ENCODE measurements at places on chromosomes 5 and 9. TPM values are rescaled to one million over a fixed set of nuclear protein-coding genes. Genes with fewer than 3 reads are reported as not detected.
A peak's percentile ranks its signal among the peaks of the same experiment; 100 is the strongest.

- peak; percentile 19 for DNase-seq
Observed at GRCh38 chr9:126162611-126163381, 163.8 kb upstream of the MVB12B start.

DNA sequence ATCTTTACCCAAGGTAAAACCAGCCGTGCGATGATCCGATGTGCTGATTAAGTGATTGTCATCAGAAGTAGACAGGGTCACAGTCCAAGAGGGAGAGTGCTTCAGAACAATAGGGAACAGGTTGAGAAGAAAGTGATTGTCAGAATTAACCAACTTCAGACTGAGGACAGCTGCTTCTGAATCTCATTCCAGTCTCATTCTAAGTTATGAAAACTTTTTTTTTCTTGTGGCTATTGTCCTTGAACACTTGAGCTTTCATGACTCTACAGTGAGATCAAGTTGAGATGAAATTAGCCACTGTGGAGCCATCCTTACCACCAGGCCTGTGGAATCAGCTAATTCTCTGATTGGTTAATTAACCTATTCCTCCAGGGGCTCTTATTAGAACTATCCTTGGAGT, 159.9 kb upstream of the WWC1 start:
- no peak for DNase-seq

GRCh38 chr9:31445960-31446359, 938.5 kb upstream of the ACO1 start:
- no peak for DNase-seq

DNA sequence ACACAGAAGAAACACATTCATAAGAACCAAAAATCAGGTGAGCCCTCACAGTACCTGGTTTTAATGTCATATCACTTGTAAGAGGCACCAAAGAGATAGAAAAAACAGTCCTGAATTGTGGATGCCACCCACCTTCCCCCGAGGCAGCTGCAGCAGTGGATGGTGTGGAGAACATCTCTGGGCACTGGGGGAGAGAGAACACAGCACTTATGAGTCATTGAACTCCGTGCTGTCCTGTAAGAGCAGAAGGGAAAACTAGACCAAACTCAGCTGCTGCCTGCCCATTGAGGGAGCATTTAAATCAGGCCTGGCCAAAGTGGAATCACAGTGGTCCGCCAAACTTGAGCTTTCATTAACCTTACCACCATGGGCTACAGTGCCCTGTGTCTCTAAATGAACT, 296.2 kb downstream of the SPATA31D1 start:
- no peak for DNase-seq

DNA sequence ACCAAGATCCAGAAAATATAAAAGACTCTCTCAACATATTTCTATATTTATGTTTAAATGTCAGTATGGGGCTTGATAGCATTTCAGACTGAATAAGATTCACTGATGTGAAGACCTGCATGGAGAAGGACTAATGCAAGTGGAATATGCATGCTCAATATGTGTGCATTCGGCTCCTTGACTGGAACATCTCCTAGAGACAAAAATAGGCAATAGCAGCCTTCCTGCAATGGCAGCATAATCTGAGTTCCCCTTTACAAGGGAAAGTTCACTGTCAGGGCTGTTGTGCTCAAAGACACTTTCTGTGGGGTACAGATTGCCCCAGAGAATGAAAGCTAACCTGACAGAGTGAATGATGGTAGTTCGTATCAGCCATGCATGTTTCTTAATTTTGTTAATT, 42.4 kb downstream of the STARD4 start:
- DNase-seq = no peak

GRCh38 chr9:31183866-31184265, 1200.6 kb upstream of the ACO1 start:
- DNase-seq = no peak

- DNase-seq = no peak
Observed at GRCh38 chr5:45623832-45624231, 72.3 kb downstream of the HCN1 start.

DNA sequence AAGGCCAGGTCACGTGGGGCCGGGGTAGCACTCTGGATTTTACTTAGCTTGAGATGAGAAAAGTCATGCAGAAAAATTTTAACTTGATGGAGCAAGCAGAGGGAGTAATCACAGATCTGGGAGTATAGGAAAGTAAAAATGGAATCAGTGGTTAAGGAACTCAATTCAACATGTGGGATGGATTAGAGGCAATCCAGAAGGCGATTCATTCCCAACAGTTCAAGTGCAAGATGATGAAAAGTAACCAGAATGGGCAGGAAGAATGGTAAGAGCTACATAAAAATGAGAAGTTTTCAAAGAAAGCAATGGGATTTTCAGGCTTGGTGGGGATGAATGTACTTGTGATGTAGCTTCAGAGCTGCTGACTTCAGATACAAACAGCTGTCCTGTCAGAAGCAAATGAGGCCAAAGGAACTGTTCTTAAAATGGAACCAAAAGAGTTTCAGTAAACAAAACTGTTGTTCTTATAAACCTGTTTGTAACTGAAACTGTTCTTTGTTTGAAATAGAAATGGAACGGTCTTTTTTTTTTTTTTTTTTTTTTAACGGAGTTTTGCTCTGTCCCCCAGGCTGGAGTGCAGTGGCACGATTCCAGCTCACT, 5.6 kb upstream of the SEC24A start:
- no peak for DNase-seq

DNA sequence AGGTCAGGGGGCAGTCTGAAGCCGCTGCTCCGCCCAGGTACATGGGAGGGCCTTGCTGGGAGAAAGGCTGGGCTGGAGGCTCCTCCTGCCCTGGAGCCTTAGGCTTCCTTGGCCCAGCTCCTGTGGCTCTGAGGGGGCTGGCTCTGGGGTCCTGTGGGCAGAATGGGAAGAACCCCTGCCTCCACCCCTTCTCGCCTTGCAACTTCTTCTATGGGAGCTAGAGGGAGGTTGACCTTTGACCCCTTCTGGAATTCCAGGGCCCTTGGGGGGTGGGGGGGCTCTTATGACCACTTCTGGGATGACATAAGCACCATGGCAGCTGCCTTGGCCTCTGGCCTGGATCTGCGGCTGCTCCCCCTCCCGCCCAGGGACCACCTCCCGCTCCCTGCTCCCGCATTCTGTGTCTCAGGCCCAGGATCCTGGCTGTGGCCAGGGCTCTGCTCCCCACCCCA, 32.2 kb downstream of the IER5L start:
- DNase-seq = no peak

GRCh38 chr5:40672425-40672824, 7.3 kb upstream of the PTGER4 start:
- no peak for DNase-seq

- DNase-seq = no peak
Observed at GRCh38 chr5:8634219-8634618, 765.3 kb downstream of the MTRR start.

DNA sequence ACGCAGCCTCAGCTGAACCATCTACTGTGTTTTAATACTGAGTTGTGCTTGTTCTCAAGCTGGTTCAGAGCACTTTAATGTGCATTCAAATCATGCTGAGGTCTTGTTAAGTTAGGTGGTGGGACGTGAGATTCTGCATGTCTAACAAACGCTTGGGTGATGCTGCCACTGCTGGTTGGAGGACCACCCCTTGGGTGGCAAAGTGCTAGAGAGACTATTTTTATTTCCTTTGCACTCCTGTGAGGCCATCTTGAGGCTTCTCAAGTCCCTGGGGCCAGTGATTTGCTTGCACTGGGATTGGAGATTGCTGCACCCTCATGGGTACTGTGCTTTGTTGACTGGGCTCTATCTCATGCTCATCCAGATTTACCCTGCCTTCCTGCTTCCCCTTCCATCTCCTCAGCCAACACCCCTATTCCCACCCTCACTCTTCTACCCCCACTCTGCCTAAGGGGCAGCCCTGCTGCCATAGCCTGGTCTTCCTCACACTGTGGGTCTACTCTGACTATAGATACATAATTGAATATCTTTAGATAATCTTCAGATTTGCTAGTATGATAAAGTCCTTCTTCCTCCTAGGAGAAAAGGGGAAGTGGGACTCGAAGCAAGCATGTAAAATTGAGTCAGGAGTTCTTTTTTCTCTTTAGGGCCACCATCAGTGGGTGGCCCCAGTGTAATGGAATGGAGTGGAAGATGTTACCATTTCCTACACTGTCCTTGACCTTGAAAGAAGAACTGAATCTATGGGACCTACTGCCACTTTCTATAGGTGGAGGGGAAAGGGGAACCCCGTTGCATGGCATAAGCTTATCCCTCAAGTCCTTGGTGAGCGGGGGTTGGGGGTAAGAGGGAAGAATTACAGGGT, 45.1 kb upstream of the SUB1 start:
- DNase-seq = no peak

DNA sequence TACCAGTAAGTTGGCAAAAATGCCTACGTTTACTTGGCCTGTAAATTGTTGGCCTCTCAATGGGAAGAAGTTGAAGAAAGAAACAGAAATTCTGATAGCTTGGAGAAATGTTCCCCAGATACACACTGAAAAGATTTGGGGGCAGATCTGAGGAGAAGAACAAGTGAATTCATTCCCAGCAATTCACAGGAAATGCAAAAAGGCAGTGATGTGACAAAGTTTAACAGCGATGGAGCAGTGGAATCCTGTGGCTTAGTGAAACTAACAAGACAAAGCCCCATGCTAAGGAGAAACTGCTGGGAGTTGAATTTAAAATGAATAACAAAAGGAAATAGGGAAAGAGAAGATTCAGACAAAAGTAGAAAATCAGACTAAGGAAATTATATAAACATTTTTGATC, 213.2 kb upstream of the EDIL3 start:
- no peak for DNase-seq

DNA sequence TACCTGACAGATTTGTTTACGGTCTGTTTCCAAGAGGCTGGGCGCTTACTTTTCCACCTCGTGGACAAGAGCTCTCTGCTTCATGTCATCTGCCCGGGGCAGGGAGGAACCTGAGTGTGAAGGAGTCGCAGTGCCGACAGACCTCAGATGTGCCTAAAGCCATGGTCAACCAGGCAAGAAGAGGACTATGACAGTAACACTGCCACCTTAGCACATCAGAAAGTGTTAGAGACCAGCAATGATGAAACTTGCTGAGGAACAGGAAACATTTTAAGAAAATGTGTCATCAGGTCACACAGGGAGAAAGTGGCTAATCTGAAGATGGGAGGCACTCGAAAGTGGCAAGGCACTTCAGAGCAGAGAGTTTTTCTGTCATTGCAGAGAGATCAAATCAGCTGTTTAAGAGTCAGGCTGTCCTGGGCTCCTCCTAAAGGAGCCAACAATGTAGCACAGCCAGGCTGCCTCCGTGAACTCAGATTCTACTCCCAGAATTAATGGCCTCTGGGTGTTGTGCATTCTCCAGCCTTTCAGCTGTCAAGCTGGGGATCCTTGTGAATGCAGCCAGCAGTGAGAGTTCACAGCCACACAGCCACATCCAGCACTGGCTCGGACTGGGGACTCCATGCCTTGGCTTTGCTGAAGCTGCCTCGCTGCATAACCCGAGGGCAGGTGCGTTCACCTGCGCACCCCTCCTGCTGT, 94.6 kb downstream of the RAPGEF1 start:
- no peak for DNase-seq

DNA sequence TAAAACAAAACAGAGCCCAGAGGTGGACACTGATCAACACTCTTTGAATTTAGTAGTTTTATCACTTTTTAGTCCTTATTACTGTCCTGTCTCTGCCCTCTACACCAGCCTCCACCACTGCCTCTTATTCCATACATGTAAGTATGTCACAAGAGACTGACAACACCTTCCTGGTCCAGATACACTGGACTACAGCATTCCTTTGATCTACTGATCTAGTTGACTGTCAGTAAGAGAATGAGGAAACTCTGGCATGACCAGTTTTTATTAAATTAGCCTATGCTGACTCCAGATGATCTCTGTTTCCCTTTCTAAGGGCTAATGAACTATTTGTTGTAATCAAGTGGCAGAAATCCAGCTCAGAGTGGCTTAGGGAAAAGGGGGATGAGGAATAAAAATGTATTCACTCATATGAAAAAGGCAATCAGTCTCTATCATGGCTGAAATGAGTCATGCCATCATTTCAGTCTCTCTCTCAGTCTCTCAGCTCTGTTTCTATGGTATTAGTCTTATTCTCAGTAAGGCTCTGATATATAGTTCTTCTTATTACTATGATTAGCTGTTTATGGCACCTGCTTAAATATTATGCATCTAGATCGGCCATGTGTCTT, 5.5 kb downstream of the ARHGEF37 start:
- no peak for DNase-seq

DNA sequence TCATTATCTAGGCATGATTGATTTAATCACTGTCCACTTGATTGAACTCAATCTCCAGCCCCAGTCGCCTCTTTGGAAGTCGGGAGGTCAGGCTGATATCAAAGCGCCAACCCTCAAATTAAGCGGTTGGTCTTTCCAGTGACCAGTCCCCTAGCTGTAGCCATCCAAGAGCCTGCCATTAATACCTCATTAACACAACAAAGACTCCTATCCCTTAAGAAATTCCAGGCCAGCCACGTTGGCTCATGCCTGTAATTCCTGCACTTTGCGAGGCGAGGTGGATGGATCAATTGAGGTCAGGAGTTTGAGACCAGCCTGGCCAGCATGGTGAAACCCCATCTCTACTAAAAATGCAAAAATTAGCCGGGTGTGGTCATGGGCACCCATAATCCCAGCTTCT, 27.4 kb upstream of the GCNT1 start:
- DNase-seq = no peak

GRCh38 chr5:139895647-139896046, 100.0 kb downstream of the PSD2 start:
- no peak for DNase-seq

- no peak for DNase-seq
Observed at GRCh38 chr5:63205976-63206375, 627.4 kb downstream of the LRRC70 start.

GRCh38 chr5:54404568-54404967, 50.9 kb upstream of the HSPB3 start:
- no peak for DNase-seq

- DNase-seq = no peak
Observed at GRCh38 chr5:40578501-40579451, 100.9 kb upstream of the PTGER4 start.

DNA sequence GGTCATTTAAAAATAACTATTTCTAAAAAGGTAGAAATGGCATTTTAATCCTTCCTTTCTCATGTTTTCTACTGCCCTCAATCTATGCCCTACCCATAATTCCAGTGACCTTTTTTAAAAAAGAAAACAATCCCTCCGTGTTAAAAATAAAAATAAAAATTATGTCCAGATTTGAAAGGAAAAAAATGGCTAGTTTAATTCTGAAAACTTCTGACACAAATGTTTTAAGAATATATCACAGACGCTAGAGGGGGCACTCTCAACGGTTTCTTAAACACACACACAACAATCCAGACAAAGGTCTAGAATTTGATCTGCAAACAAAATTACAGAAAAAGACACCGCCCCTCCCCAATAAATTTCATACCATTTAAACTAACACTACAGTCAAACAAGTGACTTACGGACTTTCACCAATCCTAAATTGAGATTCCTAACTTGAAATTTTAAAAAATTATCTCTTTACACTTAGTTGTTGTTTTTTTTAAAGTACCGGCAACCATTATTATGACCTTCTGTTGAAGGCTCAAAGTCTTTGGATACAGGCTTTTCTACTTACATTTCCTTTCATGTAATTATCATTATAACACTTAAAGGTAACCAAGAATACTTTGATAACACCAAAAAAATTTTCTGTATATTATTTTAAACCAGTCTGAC, 38.2 kb downstream of the CLINT1 start:
- DNase-seq = no peak

- DNase-seq = no peak
Observed at GRCh38 chr5:956941-957747, 51.5 kb upstream of the NKD2 start.

Gene MAMDC4
- 4.0 TPM for total RNA-seq

Gene MEGF10
- 1.0 TPM for total RNA-seq

Gene SLIT3
- total RNA-seq = 1.3 TPM

Gene MARCOL
- not detected for total RNA-seq

Gene PCDHGB5
- total RNA-seq = 2.5 TPM

Gene TMEM174
- not detected for total RNA-seq

Gene PALM2AKAP2
- total RNA-seq = 47.9 TPM

Gene CD180
- total RNA-seq = 0.75 TPM

Gene DPP7
- 38.8 TPM for total RNA-seq
